ENCODE measurements at places on chromosomes 12 and 14. TPM values are rescaled to one million over a fixed set of nuclear protein-coding genes. Genes with fewer than 3 reads are reported as not detected.

FZD10 gene
- not detected for total RNA-seq

TPH2 gene
- total RNA-seq, result not detected

NTS gene
- not detected for total RNA-seq

KRT75 gene
- total RNA-seq, result not detected

CKB gene
- 1.7 TPM for total RNA-seq

SLC25A21 gene
- not detected for total RNA-seq

PIWIL1 gene
- total RNA-seq, result not detected

IL31 gene
- 3.4 TPM for total RNA-seq

ITPR2 gene
- 28.6 TPM for total RNA-seq

AICDA gene
- not detected for total RNA-seq

SERPINA9 gene
- not detected for total RNA-seq

MSRB3 gene
- total RNA-seq, result not detected

TMEM52B gene
- not detected for total RNA-seq

M6PR gene
- 238 TPM for total RNA-seq

TAS2R9 gene
- not detected for total RNA-seq

All from activated CD8-positive, alpha-beta memory T cell treated with anti-CD3 and anti-CD28 coated beads for 36 hours (primary cell).